ENCODE measurements at places on chromosomes 7 and 10.

GRCh38 chr10:118970770-118971169 is 58.7 kb upstream of the NANOS1 start:
- no peak for DNase-seq

- DNase-seq, result peak; percentile 67
Measured at GRCh38 chr10:79070081-79070605, 1.4 kb downstream of the ZMIZ1 start.

GRCh38 chr7:91465595-91466061 is 201.4 kb downstream of the FZD1 start:
- DNase-seq, result no peak

- DNase-seq, result no peak
Measured at GRCh38 chr10:98509745-98510144, 63.0 kb upstream of the HPS1 start.

DNA sequence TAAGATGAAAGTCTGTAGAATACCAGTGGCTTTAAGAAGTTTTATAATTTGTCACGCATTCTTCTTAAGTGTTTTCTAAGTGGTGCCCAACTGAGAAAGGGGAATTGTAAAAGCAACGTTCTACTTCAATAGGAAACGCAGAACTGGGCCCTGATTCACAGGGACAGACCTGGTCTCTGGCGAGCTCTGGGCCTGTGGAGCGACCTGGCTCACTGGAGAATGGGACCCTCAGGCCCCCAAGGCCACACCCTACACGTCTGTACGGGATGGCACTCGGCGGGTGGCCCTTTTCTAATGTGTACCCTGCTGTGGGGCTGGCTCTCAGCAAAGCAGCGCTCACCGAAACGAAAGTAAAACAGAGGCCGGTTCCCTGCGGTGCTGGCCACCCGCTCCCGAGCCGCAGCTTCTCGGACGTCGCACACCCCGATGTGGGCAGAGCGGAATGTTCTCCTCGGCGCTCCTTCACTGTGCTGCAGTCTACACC is 205.0 kb downstream of the DIP2C start:
- DNase-seq, result peak; percentile 53

DNA sequence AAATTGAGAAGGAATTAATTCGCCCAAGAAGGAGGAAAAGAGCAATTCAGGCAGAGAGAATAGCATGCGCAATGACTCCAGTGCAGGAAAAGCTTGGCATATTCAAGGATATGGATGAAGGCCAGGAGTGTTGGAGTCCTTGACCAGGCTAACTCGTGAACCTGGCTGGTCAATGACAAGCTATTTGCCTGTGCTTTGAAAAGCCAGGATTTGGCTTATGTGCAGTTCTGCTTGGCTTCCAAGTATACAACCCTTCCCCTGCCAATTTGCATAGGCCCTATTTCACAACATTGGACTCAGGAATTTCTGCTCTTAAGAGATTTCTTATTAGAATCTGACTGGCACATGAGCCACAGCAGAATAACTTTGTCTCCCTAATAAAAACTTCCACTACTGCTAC is 72.3 kb upstream of the SP8 start:
- DNase-seq, result no peak

DNA sequence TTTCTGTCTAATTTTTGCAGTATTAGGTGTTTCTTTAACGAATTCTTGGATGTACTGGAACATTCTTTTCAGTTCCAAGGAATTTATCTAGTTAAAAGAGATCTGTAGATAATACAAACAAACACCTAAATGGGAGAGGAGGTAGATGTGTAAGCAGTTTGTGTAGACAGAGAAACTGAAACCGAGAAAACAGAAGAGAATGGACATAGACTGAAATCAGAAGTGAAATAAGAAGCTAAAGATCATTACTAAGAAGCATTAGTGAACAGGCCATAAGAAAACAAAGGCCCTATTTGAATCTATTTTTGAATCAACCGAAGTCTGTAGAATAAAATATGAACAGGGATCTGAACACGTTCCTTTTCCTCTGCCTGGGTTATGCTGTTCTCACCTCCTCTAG is 26.5 kb upstream of the TMEM229A start:
- DNase-seq, result no peak

GRCh38 chr7:156376317-156376716 is 264.3 kb upstream of the RNF32 start:
- DNase-seq, result no peak

- DNase-seq, result peak; percentile 79
Measured at GRCh38 chr7:90383422-90383821, 19.8 kb upstream of the CLDN12 start.

- no peak for DNase-seq
Measured at GRCh38 chr7:55425141-55425752, 60.1 kb downstream of the LANCL2 start.

- peak; percentile 43 for DNase-seq
Measured at GRCh38 chr10:91924212-91925021, 847 bp downstream of the BTAF1 start.

DNA sequence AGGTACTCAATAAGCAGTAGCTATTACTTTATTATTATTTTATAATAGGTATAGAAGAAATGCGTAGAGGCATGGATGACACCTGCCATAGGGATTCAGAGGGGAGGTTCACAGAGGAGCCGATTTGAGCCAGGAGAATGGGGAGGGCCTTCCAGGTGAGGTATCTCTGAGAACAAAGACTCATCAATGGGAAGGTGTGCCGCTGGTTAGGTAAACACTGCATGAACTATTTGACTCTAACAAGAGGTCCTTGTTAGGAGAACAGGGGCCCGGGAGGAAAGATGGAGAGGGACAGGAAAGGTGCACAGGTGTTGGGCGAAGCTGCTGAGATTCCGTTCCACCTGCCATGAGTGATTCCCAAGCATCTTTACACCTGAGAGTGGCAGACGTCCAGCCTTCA is 41.8 kb upstream of the TMEM273 start:
- DNase-seq, result no peak

DNA sequence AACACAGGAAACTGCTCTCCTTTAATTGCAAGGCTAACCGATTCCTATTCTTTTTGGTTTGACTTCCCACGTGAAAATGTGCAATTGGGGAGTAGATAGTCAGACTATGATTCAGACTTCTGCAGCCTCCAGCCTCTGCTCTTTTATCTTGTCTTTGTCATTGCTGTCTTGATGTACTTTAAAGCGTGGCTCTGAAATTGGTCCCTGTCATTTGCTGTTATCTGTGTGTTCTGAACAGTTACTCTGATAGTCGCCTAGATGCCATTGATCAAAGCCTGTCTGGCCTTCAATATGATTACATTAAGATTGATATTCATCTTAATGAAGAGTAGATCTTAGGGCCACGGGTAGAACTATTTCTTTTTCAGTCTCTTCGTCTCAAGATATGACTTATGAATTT is 799.2 kb downstream of the REEP3 start:
- DNase-seq, result no peak

GRCh38 chr7:135718219-135718618 is 9.8 kb downstream of the SLC13A4 start:
- no peak for DNase-seq

- DNase-seq, result no peak
Measured at GRCh38 chr7:105270117-105270516, 118.6 kb downstream of the SRPK2 start.

GRCh38 chr10:48406204-48406603 is 99.7 kb downstream of the MAPK8 start:
- peak; percentile 41 for DNase-seq

DNA sequence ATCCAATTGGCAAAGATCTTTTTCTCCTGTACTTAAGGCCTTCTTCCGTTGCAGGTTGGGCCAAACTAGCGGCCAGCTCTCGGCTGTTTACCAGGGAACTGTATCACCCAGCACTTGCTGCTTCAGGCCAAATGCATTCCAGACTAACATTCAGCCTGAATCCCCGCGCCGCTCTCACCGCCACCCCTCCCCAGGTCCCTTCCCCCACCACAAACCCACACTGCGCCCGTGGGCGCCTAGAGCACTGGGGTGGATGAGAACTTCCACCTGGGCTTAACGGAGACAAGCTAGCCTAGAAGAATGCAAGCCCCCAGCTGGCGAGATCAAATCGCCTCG is 676 bp downstream of the TCAF1 start:
- DNase-seq, result peak; percentile 66

DNA sequence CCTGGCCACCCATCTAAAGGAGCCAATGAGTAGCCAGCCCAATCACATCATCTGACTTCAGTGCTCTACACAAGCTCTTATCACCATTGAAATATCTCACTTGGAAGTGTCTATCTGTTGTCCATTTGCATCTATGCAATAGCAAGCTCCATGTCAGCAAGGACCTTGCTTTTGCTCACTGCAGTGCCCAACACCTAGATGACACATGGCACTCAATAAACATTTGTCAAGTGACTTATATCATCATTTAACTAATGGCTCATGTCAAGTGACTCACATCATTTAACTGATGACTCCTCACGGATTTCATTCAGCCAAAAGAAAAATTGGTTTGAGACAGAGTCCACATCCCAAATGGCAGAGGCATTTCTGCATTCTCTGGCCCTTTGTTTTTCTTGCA is 92.9 kb upstream of the ADAM12 start:
- DNase-seq, result no peak

DNA sequence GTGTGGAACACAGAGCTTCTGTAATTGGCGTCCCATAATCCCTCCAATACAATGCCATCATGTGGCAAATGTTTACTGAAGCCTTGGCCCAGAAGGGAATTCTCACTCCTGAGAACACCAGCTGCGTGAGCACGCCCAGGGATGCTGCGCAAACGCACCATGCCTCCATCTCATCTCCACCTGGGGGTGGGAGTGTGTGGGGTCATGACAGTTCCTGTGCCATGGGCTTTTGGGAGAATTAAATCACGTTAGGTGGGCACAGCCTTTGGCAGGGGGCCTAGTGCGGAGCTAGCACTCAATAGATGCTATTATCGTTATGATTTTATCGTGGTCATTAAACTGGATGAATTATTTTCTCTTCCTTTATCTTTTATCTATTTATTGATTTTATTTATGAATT is 15.8 kb downstream of the WDFY4 start:
- no peak for DNase-seq

- peak; percentile 90 for DNase-seq
Measured at GRCh38 chr10:79184145-79184625, 115.4 kb downstream of the ZMIZ1 start.

DNA sequence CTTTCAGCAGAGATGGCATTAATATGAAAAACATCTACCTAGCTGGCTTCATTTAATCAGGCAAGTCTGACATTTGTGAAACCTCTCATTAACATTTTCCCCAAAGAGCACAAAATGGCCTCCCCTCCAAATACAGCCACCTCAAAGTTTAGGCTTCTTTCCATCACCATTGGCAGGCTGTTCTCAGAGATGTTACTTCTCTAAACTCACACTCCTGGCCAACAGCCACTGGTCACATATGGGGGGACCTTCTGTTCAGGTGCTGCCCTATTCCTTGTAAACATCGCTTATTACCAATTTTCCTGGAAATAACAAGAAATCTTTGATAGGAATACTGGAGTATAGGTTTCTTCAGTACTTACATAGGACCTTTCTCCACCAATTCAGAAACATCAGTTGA is 69.5 kb downstream of the GBF1 start:
- no peak for DNase-seq

- peak; percentile 84 for DNase-seq
Measured at GRCh38 chr10:5596611-5597341, 69.6 kb downstream of the ASB13 start.

GRCh38 chr7:11910253-11910652 is 78.3 kb upstream of the THSD7A start:
- DNase-seq, result no peak

GRCh38 chr7:768881-769504 is 41.9 kb upstream of the PRKAR1B start:
- no peak for DNase-seq

GRCh38 chr7:94297397-94297838 is 97.3 kb upstream of the COL1A2 start:
- DNase-seq, result peak; percentile 99

DNA sequence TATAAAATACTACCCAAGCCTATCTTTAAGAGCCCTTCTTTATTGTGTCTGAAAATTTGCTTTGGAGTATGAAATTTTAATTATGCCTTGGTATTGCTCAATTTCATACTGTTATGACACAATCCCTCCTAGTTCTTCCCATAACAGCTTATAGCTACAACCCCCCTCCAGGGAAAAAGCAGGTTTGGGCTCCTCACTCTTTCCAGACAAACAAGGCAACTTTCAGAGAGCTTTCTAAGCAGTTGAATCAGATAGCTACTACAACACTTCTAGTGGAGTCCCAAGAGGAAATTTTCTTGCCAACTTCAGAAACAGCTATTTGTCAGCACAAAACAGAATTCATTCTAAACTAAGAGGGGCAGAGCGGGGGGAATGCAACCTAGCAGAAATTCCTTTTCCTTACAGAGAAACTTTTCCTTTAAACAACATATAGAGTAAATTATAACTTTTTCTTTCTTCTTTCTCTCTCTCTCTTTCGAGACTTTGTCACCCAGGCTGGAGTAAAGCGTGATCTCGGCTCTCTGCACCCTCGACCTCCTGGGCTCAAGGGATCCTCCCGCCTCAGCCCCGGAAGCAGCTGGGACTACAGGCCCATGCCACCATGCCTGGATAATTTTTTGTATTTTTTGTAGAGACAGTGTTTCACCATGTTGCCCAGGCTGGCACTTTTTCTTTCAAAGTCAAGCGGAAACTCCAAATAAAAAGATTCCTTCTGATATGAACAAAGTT is 26.0 kb upstream of the JMJD1C start:
- DNase-seq, result peak; percentile 77

DNA sequence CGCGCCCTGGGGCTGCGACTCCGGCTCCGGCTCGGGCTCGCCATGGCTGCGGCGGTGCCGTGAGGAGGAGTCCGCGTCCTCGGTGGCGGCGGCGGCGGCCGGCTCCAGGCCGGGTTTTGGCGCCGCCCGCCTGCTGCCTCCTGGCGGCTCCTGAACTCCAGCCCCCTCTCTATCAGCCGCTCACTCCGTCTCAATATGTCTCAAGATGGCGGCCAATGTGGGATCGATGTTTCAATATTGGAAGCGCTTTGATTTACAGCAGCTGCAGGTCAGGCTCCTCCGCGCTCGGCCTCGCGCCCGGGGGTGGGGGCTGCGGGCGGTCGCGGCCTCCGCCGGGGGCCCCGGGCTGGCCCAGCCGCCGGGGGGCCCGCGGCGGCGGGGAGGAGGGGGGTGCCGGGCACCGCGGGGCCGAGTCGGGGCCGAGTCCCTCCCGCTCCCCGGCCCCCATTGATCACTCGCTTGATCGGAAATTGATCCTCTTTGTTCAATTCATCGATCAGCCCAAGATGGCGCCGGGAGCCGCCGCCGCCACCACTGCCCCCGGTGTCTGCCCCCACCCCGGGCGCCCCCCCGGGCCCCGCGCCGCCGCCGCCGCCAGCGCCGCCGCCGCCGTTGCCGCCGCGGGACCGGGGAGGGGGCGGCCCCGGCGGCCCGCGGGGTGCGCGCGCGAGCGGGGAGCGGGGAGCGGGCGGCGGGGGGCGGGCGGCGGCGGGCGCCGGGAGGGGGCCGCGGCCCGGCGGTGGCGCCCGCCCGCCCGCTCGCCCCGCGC is 1.4 kb upstream of the CUX1 start:
- peak; percentile 85 for DNase-seq

DNA sequence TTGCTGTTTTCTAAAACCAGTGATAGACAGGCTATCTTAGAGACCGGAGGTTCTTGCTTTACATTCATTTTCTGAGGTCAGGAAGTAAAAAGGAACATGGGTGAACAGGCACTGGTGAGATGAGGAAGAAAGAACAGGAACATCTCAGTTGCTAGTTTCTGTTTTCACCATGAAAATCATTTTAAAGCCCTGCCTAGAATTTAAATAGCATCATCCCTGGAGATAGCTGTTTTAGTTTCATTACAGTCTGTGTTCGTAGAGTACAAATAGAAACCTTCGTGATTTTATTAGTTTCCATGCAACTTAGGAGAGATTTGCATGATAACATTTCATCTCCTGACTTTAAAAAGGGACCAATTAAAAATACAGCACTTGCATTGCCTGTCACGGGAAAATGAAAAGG is 14.7 kb downstream of the KCNMA1 start:
- DNase-seq, result no peak

GRCh38 chr7:79339208-79339925 is 114.1 kb downstream of the MAGI2 start:
- DNase-seq, result no peak
